ENCODE measurements at places on chromosomes 16 and 17.

- DNase-seq, result no peak
Measured at GRCh38 chr17:43094129-43094835, 30.9 kb downstream of the BRCA1 start.

DNA sequence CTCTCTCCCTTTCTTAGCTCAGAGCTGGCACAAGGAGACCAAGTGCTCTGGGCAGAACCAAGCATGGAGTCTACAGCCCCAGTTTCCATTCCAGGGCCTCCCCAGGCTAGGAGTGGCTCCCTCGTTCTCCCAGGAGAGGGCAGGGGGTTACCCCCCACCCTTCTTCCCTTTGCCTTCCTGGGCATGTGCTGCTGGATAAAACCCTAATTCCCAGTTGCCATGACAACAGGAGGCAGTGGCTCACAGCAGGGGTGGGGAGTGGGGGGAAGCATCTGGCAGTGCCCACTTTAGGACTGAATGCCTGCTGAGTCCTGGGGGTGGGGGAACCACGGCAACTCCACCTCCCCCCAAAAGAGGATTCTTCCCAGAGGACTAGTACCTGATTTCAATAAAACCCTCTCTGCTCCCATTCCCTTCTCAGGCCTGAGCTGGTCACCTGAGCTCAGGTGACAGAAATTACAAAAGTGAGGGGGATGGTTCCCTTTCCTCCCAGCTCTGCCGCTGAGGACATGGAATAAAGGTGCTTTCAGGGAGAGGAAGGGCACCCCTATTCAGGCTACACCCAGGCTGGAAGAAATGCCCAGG, 1.8 kb downstream of the MPP2 start:
- DNase-seq, result no peak

GRCh38 chr16:70745536-70746025, 55.4 kb downstream of the VAC14 start:
- DNase-seq, result no peak

DNA sequence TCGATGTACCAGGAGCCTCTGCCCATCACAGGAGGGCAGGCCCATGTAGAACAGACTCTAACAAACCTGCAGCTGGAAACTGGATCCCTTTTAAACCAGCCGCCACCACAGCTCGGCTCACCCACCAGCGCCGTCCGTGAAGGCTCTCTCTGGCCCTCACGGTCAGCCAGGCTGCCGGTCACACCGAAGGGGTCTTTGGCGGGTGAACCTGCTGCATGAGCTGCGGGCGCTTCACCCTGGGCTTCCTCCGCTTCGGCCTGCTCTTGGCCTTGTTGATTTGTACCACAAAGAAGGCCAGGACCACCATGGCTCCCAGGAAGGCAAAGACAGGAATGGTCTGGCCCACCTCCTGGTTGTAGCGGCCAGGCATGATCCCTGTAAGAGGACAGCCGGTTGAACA, 11.7 kb upstream of the SLC38A8 start:
- no peak for DNase-seq

- no peak for DNase-seq
Measured at GRCh38 chr17:3506054-3506453, 30.3 kb downstream of the ASPA start.

- no peak for DNase-seq
Measured at GRCh38 chr17:74180336-74180735, 23.1 kb upstream of the RPL38 start.
